ELR (cell line): ENCODE measurements at places on chromosomes 5 and 9.

GRCh38 chr9:93681269-93682154 is 105.1 kb downstream of the PHF2 start:
- no peak for DNase-seq

DNA sequence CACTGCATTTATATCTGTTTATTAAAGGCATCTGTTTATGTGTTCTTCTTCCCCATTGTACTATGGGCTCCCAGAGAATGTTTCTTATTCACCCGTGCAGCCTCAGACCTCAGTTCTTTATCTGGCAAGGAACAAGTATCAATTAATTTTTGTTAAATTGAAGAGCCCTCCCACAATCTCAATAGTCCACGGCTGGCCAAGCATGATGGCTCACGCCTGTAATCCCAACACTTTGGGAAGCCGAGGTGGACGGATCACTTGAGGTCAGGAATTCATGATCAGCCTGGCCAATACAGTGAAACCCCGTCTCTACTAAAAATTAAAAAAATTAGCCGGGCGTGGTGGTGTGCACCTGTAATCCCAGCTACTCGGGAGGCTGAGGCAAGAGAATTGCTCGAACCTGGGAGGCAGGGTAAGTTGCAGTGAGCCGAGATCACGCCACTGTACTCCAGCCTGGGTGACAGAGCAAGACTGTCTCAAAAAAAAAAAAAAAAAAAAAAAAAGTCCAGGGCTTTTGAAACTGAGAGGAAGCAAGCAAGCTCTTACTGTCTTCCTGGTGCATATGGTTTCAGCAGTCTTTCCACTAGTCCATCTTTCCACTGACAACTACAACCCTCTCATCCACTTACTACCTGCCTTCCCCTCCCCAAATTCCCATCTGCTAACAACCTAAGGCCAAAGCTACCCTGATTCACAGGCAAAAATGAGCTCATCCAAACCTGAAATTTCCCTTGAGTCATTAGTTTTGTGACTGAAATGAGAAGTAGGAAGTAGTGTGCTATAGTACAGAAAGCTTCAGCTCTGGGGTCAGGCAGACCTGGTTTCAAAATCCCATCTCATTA is 2.3 kb upstream of the HK3 start:
- DNase-seq: peak; percentile 12

- DNase-seq: no peak
These were observed 69.0 kb downstream of the HCN1 start for GRCh38 chr5:45627076-45627656.

DNA sequence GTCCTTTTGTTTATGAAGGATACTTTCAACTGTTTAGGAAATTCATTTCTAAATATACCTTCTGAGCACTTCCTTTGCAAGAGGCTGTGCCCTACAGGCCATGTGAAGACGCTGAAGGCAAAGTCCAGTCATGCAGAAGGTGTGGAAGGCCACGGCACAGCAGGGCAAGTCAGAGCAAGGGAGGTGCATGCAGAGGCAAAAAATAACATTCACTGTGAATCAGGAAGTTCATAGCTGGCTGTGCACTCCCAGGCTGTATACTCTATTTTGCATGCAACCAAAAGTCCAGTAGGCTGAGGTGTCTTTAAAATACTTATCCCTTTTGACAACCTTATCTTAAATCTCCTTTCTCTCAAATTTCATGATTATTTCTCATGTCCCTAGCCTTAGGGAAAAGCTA is 50.3 kb downstream of the GNAQ start:
- peak; percentile 77 for DNase-seq

DNA sequence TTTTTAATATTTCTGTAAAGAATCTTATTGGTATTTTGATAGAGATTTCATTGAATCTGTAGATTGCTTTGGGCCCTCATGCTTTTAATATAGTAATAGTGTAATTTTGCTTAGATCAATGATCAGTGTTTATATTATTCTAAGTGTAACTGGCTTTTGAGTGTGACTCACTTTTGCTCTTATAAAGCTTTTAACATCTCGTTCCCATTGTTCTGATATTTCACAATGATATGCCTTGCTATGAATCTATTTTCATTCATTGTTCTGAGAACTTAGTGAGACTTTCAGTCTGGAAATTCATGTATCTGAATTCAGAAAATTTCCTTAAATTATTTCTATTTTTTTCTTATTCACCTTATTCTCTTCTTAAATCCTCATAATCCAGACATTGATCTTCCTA is 13.5 kb upstream of the MAMDC2 start:
- DNase-seq: peak; percentile 56

GRCh38 chr9:83235526-83235925 is 172.6 kb upstream of the RASEF start:
- no peak for DNase-seq
